HFFc6 (cell line): ENCODE measurements at places on chromosomes 5 and 9.

DNA sequence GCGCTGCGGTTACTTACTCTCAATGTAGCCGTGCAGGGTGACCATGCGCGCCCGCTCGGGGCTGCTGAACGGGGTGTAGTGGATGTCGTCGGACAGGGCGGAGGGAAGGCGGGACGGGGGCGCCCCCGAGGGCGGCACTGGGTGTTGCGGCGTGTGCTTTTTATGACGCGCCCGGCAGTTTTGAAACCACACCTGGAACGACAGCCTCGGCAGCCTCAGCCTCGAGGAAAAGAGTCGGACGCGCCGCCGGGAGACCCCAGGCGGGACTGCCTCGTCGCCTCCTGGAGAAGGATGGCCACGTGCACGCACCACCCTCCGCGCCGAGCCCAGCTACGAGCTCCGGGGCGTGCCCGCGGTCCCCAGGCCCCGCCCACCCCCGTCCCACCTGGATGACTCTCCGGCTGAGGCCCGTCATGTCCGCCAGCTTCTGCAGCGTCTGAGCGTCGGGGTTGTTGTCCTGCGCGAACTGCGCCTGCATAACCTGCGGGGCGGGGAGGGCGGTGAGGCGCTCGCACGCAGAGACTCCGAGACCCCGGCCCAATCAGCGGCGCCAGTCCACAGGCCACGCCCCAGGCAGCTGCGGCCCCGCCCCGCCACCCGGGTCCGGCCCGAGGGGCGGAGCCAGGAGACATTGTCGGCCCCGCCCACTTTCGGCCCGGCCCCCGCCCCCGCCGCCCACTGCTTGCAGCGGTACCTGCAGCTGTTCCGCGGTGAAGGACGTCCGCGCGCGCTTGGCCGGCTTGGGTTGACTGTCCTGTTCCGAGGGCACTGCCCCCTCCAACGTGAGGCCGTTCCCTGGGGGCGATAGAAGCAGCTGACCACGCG is 15.0 kb downstream of the LHX6 start:
- DNase-seq, result no peak

DNA sequence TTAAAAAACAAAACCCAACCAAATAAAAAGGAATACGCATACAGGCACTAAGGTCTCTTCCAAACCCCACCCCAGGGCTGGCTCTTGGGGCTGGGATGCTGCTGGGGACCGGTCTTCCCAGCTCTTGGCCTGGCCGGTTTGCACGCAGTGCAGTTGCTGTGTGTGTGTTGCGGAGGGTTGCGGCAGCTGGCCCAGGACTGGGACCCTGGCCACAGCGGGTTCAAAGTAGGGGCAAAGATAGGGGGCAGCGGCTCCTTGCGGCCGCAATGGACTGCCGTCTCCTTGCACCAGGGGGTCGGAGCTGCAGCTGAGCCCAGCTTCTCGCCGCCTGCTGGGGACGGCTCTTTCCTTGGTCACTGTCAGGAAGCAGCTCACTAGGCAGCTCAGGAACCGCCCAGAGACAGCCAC is 5.0 kb downstream of the DMRT3 start:
- no peak for DNase-seq

- DNase-seq, result no peak
These were observed 87.9 kb upstream of the IFNK start for GRCh38 chr9:27436234-27436633.

DNA sequence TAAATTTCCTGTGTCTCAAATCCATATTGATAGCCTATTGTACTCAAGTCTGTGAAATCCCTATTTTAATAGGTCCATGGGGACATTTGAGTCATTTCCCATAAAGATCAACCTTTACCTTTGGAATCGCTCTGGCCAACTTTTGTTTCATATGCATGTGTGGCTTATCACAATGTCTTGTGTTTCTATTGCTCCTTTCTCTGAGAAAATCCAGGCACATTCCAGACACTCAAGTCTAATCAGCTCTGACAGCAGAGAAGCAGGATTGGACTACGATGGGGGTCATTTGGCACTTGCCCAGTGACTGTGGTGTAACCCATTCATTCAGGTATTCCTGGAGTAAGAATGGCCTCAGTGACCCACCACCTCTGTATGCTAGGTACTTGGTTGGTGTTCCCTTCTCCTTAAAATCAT is 48.4 kb downstream of the ACTBL2 start:
- DNase-seq, result no peak

- no peak for DNase-seq
These were observed 118.9 kb upstream of the LPCAT1 start for GRCh38 chr5:1642621-1643061.

- DNase-seq, result no peak
These were observed 97.1 kb upstream of the LRRTM2 start for GRCh38 chr5:138972230-138972629.
